GM13976 (cell line): ENCODE measurements at places on chromosomes 1 and 21.

DNA sequence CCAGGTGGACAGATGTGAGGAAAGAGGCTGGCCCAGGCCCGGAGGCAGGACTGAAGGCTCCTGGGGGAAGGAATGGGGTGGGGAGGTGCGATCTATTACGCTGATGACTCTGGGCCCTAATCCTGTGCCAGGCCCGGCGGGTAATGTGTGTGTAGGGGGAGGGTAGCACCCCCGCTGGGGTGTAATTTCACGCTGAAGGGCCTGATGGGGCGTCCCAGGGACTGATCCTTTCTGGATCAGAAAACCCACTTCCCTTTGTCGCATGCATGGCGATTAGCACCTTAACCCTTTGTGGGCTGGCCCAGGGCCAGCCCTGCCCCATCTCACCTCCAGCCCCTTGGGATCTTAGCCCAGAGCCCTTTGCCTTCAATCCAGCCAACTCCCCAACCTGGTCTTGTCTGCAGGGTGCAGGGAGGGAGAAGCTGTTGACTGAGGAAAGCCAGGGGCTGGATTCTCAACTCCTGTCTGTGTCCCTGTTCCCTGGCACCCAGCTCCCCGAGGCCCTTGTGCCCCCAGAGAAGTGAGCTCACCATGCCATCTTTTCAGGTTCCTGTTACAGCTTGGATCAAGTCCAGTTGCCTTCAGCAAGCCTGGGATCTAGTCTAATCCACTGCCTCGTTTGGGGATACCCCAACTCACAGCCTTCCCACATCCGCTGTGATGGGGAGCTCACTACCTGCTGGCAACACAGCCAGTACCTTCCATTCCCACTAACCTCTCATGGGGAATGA is 26.0 kb downstream of the KNCN start:
- no peak for DNase-seq

GRCh38 chr1:230074270-230074669 is 7.2 kb downstream of the GALNT2 start:
- DNase-seq, result no peak

DNA sequence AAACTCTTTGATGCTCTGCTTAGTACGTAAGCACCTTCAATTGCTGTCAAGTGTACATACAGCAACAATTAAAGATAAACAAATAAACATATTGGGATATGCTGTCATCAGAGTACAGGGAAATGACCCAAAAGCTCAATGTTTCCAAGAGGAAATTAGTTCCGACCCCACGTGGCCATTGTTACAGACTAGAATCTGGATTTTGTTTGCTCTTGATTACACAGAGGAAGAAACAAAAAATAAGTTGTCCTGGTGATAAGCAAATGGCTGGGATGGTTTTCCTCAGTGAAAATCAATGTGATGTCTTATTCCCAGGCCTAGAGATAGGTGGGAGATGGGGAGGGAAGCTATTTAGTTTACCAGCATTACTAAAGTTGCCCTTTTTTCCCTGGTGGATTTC is 113.0 kb upstream of the UBE2U start:
- DNase-seq, result no peak

DNA sequence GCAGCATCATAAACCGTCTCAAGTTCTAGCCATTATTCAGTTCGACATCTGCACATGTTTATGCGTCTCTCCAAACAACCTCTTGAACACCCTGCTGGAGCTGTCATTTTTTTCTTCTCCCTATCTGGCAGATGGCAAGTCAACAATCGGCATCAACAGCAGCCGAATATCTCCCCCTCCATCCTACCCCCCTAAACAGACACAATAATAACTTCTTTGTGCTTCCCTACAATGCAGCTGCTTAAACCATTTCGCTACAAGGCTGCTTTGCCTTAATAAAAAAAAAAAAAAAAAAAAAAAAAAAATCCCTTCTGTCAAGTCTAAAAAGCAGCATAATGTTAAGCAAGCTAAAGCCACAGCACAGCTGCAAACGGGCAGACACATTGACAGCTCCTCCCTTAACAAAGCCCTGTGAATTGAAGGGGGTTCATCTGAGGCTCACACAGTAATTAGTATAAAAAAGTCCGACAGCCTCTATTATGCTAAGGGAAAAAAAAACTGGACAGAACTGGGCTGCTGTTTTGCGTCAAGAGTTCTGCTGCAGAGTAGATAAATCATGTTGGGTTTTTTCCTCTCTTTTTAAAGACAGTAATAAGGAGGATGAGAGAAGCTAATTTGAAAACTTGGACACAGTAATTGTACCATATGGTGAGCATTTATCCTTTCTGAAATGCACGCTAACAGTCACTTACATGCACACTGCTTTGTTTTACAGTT is 136.4 kb downstream of the AKT3 start:
- no peak for DNase-seq

- DNase-seq, result peak; percentile 29
Observed at GRCh38 chr1:85838238-85838637, 130.0 kb upstream of the ZNHIT6 start.

DNA sequence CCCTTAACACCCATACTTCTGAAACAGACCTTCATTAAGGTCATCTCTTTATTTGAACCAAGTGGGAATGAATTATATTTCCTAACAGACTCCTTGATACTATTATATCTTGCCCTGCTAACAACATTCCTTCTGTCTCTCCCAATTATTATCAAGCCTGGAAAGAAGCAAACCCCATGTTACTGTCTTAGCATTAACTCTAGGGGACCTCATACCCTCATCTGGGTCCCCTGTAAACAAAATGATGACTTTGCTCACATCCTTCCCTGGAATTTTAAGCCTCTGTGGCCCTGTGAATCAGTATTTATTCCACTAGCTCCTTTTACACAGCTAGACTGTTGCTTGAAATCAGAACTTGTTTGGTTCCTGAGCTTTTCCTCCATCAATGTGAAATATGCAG is 38.3 kb upstream of the BCL10 start:
- DNase-seq, result no peak

DNA sequence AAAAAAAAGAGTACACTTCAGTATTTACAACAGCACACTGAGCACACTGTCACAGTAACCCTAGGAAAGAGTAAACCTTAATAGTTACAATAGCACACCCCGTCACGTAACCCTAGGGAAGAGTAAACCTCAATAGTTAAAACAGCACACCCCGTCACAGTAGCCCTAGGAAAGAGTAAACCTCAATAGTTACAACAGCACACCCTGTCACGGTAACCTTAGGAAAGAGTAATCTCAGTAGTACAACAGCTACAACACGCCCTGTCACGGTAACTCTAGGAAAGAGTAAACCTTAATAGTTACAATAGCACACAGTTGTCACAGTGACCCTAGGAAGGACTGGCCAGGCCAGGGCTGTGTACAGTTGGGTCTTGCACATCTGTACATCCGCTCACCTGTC is 3.0 kb downstream of the CDK11A start:
- no peak for DNase-seq

DNA sequence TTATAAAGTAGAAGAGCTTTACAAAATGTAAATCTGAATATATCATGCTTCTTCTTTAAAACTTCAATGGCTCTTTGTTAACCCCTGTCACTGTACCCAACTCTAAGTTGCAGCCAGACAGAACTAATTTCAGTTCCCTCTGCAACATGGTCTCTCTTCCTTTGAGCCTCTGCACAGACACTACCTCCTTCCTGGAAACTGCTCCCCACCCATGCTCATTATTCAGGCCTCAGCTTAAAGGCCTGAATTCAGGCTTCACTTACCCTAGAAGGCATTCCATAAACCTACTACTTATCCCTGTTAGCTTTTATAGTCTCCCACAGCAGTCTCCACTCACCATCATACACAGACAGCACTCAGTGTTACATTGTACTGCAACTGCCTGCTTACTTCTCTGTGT is 2.6 kb upstream of the EEIG2 start:
- DNase-seq, result no peak

- DNase-seq, result no peak
Observed at GRCh38 chr1:202959276-202959620, 1.1 kb upstream of the ADIPOR1 start.

DNA sequence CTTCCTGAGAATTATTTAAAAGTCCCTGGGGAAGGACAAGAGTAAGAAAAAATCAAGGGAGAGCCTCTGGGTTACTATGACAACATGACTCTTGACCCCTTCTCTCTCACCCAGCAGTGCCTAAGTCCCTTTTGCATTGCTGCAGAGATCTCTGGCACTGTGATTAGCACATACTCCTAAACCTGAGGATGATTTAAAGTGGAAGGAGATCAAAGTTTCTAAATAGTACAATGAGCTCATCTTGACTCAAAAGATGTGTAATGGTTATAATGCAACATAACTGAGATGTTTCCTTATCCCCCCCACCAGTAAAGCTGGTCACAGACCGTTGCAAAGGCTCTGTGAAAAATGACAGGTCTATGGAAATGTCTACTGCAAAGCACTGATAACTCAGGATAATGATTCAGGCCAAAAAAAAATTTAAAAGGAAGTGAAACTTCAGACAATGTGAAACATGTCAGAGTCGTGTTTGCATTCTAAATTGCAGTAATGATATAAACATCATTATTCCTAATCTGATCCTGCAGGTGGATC is 519.2 kb downstream of the KIF26B start:
- peak; percentile 56 for DNase-seq

- DNase-seq, result no peak
Observed at GRCh38 chr1:85146972-85147359, 53.9 kb downstream of the SYDE2 start.

DNA sequence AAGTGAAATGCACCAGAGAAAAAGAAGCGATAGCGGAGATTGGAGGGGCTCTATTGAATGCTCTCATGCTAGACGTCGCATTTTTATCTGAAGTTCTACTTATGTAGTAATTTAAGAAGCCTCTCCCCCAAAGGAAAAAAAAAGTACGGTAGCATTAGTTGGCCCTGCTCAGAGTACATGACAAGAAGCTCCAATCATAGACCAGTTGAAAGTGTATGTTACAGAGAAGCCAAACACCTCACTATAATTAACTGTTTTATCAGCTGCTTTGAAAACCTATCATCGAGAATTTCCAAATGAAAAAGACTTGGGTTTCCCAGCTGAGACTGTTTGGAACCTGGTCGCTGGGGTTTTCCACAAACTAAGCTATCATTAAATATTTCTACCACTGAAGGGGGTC is 19.6 kb upstream of the OVAAL start:
- no peak for DNase-seq

GRCh38 chr1:231395998-231396390 is 26.1 kb downstream of the EGLN1 start:
- no peak for DNase-seq

DNA sequence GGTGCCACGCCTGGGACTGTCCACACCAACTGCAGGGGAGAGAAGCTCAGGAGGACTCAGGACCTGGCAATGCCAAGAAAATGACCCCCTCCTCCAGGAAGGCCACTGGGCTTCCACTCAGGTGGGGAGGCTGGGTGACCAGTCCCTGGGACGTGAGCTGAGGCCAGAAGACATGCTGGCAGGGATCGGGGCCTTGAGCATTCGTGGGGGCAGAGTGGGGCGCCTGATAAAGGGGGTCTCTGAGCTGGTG is 15.3 kb upstream of the COL6A2 start:
- DNase-seq, result no peak

GRCh38 chr1:70057500-70057899 is 147.9 kb downstream of the LRRC40 start:
- DNase-seq, result no peak

- no peak for DNase-seq
Observed at GRCh38 chr1:243595527-243596210, 254.4 kb downstream of the AKT3 start.

- no peak for DNase-seq
Observed at GRCh38 chr1:181101581-181102226, 13.2 kb downstream of the IER5 start.

GRCh38 chr21:32378956-32379355 is 13.9 kb downstream of the URB1 start:
- no peak for DNase-seq

DNA sequence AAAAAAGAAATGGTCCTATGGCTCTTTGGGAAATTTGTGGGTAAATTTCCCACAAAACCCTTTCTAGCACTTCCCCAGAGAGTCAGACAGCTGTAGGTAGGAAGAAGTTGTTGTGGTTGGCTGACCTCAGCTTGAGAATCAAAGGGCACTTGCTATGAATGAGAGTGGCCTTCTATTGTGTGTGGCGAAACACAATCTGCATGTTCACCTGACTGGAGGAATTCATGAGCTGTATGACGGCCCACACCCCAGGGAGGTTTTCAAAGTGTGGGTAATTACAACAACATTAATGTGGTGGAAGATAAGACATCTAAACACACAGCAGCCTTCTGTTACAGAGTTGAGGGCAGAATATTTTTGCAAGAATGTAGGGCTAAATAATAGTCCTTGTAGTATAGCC is 38.8 kb downstream of the NGF start:
- DNase-seq, result no peak

DNA sequence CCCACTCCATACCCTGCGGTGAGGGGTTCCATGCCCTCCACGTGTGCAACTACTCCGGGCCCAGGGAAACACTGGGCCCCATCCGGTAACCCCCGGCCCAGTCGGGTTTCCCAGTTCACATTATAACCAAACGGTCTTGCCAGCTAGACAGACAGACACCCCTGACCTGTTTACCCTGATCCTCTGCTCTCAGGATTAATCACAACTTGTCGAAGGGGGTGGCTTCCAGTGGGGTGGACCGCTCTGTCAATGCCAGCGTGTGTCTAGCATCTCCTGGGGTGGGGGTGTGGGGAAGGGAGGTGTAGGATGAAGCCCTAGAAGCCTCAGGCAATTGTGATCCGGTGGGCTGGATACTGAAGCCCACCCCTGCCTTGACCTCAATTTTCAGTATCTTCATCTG is 4.6 kb upstream of the OLIG2 start:
- DNase-seq, result no peak

- DNase-seq, result no peak
Observed at GRCh38 chr1:97942161-97943123, 21.6 kb upstream of the DPYD start.

DNA sequence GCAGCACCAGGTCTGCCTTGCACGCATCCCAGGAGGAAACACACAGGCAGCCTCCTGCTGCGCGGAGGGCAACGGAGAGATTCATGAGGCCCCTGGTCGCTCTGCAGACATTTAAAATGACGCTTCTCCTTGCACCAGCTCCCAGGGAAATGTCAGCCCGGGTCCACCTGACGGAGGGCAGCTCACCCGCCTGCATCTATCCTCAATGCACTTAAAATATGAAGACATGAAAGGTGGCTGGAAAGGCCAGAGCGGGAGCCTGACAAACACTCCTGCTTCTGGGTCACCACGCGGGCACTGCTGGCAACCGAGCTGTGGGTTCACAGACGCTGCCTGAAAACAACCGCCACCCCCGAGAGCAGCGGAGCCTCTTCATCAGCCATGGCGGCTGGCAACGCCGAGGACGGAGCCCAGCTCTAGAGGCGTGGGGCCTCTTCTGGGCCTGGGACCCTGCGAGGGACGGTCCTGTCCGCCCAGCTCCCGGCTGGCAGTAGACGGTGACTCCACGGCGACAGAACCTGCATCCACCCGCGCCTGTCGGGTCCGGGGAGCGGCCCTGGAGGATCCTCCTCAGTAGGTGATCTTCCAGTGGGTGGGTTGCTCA is 22.7 kb downstream of the POFUT2 start:
- no peak for DNase-seq

GRCh38 chr1:144101397-144102045 is 129.7 kb upstream of the FAM72C start:
- no peak for DNase-seq

GRCh38 chr1:155307247-155307740 is 1.4 kb upstream of the FDPS start:
- no peak for DNase-seq

- no peak for DNase-seq
Observed at GRCh38 chr1:59315529-59316463, 18.9 kb downstream of the FGGY start.
